ENCODE measurements at places on chromosomes 4 and X. TPM values are rescaled to one million over a fixed set of nuclear protein-coding genes. Genes with fewer than 3 reads are reported as not detected.

- H3K27me3 ChIP-seq, result no peaks in the 10 kb centered on the region
- no peak overlapping the region for H3K27ac ChIP-seq
- H3K36me3 ChIP-seq, result peaks cover 5% of the 10 kb centered on the region
- no peak overlapping the region for H3K4me3 ChIP-seq
- no peaks in the 10 kb centered on the region for H3K4me1 ChIP-seq
- no peak for DNase-seq
Measured at GRCh38 chr4:182642831-182643230, 274.4 kb downstream of the DCTD start.

DNA sequence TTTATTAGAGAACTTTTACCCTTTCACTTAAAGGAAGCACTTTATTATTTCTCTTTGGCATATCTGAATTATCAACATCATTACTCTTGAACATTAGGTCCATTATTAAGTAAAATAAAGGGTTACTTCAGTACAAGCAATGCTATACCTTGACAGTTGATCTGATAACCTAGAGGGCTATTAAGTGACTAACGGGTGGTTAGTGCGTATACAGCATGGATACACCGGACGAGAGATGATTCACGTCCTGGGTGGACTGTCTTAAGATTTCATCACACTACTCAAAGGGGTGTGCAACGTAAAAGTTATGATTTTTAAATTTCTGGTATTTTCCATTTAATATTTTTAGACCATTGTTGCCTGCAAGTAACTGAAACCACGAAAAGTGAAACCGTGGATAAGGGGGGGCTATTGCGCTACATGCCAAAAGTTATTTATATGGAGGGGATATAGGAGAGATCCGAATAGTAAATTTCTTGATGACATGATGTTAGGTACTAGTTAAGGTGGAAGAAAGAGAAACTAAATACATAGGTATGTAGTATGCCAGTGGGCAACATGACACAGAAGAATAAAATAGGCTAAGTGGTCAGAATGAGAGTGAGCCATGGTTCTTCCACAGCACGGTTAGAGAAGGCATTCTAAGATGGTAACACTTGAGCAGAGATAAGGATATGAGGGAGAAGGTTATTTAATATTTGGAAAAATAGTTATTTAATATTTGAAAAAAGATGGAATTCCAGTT is 230.8 kb upstream of the ANKRD50 start:
- H3K27me3 ChIP-seq, result no peaks in the 10 kb centered on the region
- H3K36me3 ChIP-seq, result no peaks in the 10 kb centered on the region
- no peaks in the 10 kb centered on the region for H3K4me1 ChIP-seq
- H3K4me3 ChIP-seq, result no peak overlapping the region
- no peak overlapping the region for H3K27ac ChIP-seq

DNA sequence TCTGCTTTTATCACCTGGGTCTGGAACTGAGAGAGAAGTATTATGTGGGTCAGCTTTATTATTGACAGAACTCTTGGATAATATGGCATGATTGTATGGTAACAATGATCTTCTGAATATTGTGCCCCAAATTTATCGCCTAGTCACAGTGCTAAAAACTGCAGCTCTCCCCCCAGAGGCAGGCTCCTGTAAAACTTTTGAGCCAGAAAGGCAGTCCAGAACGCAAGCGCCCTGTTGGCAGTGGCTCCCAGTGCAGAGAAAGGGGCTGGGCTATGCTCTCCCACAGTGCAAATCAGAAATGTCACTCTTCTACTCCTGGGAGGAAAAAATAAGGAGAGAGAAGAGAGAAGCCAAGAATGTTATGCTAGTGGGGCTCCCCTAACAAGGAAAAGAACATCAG is 50.5 kb downstream of the HELT start:
- no peaks in the 10 kb centered on the region for H3K4me1 ChIP-seq
- H3K4me3 ChIP-seq, result no peak overlapping the region
- H3K27ac ChIP-seq, result no peak overlapping the region
- no peak for DNase-seq

- H3K27me3 ChIP-seq, result no peaks in the 10 kb centered on the region
- H3K27ac ChIP-seq, result no peak overlapping the region
- H3K36me3 ChIP-seq, result peaks cover 17% of the 10 kb centered on the region
- no peaks in the 10 kb centered on the region for H3K4me1 ChIP-seq
- no peak for DNase-seq
- H3K4me3 ChIP-seq, result no peak overlapping the region
Measured at GRCh38 chr4:55485821-55486220, 60.9 kb downstream of the CLOCK start.

DNA sequence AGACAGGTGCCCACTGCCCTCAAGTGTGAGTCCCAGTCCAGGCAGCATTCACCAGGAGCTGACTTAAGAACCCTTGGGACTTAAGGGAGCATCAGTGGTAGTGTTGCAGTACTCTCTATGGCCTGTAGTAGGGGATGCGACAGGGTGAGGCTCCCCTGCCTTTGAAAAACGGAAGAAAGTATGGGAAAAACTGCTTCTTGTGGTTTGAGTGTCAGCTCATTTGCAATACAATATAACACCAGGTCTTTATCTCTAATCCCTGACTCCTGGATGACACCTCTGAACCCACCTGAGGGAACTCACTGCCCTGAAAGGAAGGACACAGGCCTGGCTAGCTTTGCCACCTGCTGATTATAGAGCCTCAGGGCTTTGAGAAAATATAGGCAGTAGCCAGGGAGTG is 176.0 kb downstream of the SMARCA1 start:
- H3K27ac ChIP-seq, result no peak overlapping the region
- H3K4me3 ChIP-seq, result no peak overlapping the region
- DNase-seq, result peak; percentile 39
- H3K27me3 ChIP-seq, result peaks cover 40% of the 10 kb centered on the region

DNA sequence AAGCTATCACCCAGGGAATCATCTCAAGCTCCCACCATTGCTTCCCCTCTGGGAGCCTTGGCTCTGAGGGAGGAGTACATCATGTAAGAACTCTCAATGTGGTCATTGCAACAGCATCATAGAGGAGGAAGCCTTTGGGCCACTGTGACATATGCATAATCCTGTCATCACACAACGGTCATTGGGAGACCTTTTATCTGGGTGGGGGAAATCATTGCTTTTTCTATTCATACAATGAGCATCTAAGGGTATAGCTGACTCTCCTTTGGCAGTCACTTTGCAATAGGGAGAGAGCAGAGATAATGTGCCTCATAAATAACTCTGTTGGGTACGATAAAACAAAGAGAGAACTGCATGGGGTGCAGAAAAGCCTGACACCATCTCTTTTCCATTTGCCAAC is 155.2 kb upstream of the KCNIP4 start:
- no peak overlapping the region for H3K4me3 ChIP-seq
- H3K36me3 ChIP-seq, result no peaks in the 10 kb centered on the region
- no peak for DNase-seq
- no peaks in the 10 kb centered on the region for H3K4me1 ChIP-seq
- no peaks in the 10 kb centered on the region for H3K27me3 ChIP-seq
- H3K27ac ChIP-seq, result no peak overlapping the region

Gene UGT2B11
- not detected for total RNA-seq

- no peaks in the 10 kb centered on the region for H3K4me1 ChIP-seq
- H3K4me3 ChIP-seq, result no peak overlapping the region
- H3K27ac ChIP-seq, result no peak overlapping the region
- no peaks in the 10 kb centered on the region for H3K27me3 ChIP-seq
Measured at GRCh38 chrX:78754917-78755316, 7.4 kb downstream of the LPAR4 start.

Gene PGAM4
- 0.56 TPM for total RNA-seq

GRCh38 chr4:3276986-3277385 is 15.8 kb upstream of the RGS12 start:
- H3K27ac ChIP-seq, result no peak overlapping the region
- H3K36me3 ChIP-seq, result no peaks in the 10 kb centered on the region
- H3K4me1 ChIP-seq, result no peaks in the 10 kb centered on the region
- no peaks in the 10 kb centered on the region for H3K27me3 ChIP-seq
- no peak overlapping the region for H3K4me3 ChIP-seq
- peak; percentile 23 for DNase-seq

GRCh38 chrX:108437349-108438109 is 693 bp downstream of the COL4A6 start:
- H3K4me1 ChIP-seq, result peaks cover 3% of the 10 kb centered on the region
- no peak overlapping the region for H3K27ac ChIP-seq
- peak overlapping the region; percentile 77 for H3K4me3 ChIP-seq

Gene CDX4
- total RNA-seq, result 2.2 TPM

DNA sequence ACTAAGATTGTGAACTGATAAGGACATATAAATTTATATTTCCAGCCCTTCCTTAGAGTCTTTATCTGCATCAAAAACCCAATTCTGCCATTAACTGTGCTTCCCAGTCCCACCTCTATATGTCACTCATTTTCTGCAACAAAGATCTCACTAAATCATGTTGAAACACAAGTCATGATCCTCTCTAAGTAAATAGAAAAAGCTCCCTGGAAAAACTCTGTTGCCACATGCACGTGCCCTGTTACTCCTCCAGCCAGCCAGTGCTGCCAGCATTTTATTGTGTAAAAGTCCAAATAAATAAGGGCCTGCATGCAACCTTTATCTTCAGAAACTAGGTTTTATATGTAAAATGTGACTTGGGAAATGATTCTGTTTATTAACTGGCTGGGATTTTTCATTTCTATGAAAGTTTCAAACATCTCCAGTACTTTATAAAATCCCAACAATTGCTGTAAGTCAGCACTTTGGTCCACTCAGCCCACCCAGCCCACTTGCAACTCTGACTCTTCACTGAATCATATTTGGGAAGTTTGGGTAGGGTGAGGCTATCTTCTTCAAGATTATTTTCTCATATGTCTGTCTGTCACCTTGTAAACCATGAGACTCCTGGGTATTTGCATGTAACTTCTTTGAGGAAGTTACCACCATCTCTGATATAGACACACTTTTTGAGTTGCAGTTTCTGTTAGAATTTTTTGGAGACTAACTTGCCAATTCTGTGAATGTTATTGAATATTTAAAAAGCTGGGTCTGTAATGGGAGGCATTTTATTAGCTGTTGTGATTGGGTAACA is 40.0 kb upstream of the SMARCA5 start:
- no peak for DNase-seq
- H3K4me1 ChIP-seq, result no peaks in the 10 kb centered on the region
- H3K27me3 ChIP-seq, result no peaks in the 10 kb centered on the region
- H3K4me3 ChIP-seq, result no peak overlapping the region

DNA sequence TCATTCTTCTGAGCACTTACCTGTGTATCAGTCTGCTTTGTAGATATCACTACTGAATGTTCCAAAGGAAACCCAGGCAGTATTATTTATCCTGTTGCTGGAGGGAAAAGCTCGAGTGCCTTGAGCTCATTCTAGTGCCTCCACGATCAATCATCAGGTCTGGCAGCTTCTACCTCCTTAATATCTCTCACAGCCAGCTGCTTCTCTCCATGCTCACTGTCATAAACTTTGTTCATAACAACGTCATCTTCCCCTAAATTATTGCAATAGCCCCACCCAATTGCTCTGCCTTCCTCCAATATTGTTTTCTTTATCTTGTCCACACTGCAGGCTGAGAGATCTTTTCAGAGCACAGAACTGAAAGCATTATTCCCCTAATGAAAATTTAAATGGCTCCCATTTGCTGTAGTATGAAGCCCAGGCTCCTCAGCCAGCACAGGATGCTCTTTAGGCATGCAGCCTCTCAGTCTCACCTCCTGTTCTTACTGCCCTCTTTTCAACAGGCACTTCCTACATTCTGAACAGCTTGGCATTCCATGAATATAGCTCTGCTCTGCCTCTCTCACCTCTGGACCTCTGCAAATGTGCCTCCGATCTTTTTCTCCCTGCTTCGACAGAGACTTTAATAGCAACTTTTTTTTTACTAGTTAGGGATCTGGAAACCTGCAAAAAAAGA is 504.2 kb upstream of the IGFBP7 start:
- no peaks in the 10 kb centered on the region for H3K27me3 ChIP-seq
- no peaks in the 10 kb centered on the region for H3K4me1 ChIP-seq
- H3K36me3 ChIP-seq, result no peaks in the 10 kb centered on the region

GRCh38 chr4:152072001-152072485 is 311.2 kb upstream of the GATB start:
- DNase-seq, result no peak
- H3K36me3 ChIP-seq, result no peaks in the 10 kb centered on the region
- H3K4me3 ChIP-seq, result no peak overlapping the region
- no peaks in the 10 kb centered on the region for H3K27me3 ChIP-seq

- no peak overlapping the region for H3K4me3 ChIP-seq
- DNase-seq, result no peak
- H3K27ac ChIP-seq, result no peak overlapping the region
- no peaks in the 10 kb centered on the region for H3K4me1 ChIP-seq
- H3K36me3 ChIP-seq, result no peaks in the 10 kb centered on the region
Measured at GRCh38 chr4:132502096-132502552, 647.0 kb upstream of the PCDH10 start.

DNA sequence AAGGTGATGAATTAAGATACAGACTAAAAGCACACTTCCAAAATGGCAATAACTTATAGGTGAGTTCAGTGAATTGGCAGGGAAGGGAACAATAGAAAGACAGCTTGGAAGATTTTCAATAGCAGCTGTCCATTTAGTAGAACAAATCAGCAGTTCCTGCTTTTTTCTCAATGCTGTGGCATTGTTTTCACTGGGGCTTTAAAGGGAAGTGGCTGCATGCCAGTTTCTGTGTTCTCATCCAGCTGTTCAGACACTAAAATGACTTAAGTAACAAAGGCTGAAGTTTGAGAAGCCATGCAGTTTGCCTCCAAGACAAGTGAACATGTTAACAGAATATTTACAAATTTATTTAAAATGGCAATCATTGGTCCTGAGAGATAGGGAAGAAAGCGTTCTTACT is 291.9 kb downstream of the FAM47A start:
- no peak overlapping the region for H3K27ac ChIP-seq
- H3K36me3 ChIP-seq, result no peaks in the 10 kb centered on the region
- no peaks in the 10 kb centered on the region for H3K27me3 ChIP-seq
- H3K4me1 ChIP-seq, result no peaks in the 10 kb centered on the region
- no peak overlapping the region for H3K4me3 ChIP-seq

GRCh38 chrX:119488749-119489148 is 20.5 kb downstream of the SLC25A5 start:
- H3K4me1 ChIP-seq, result no peaks in the 10 kb centered on the region
- no peaks in the 10 kb centered on the region for H3K27me3 ChIP-seq
- H3K36me3 ChIP-seq, result no peaks in the 10 kb centered on the region
- peak; percentile 56 for DNase-seq
- H3K27ac ChIP-seq, result no peak overlapping the region

DNA sequence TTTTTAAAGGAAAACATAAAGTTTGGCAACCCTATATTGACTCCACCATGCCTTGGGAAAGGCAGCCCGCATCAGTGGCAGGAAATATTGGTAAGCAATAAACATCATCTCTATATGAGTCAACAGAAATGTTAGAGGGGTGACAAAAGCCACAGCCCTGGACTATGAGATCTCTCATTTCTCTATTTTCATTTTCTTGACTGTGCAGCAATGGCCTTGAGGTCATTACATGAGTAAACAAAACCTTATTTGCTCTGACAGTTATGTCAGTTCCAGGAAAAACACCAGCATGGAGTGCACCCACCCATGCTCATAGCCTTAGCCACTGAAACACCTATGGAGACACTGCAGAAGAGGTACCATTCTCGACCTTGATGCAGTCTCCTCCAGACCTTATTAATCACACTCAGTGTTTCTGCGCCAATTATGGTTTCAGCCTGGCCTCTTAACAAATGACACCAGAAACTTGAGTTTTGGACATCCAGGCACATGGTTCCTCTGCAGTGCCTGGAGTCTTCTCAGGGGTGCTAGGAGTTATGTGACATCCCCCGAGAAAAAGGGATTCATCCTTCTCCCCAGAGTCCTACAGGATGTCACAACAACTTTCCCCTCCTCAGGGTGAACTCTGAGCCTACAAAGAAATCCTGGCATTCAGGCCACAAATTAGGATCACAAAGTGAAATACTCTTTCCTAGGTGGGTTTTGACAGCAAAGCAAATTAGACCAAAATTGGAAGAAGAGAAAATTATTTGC is 16.0 kb upstream of the HPGD start:
- DNase-seq, result no peak
- H3K36me3 ChIP-seq, result no peaks in the 10 kb centered on the region

Measured in H1 (cell line).